ENCODE measurements at places on chromosomes 11 and 22. TPM values are rescaled to one million over a fixed set of nuclear protein-coding genes. Genes with fewer than 3 reads are reported as not detected.

GRCh38 chr22:22371031-22371541 is 126.5 kb downstream of the VPREB1 start:
- DNase-seq, result no peak
- H3K27ac ChIP-seq, result no peak overlapping the region
- H3K4me1 ChIP-seq, result no peaks in the 10 kb centered on the region
- H3K36me3 ChIP-seq, result no peaks in the 10 kb centered on the region

DNA sequence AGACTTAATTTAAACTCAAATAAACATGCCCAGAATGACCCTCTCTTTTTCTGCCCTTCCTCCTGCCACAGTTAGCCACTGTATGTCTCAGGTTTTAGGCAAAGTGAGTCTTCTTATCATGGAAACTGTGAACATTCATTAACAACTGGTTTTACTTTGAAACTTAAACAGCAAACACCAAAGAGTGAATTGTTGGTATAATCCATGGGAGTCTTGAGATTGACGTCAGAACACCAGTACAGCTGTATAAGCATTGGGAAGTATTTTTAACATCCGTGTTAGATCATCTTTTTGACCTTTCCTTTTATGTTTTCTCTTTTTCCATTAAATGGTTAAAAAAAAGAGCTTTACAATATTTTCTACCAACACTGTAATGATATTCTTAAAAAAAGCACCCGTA is 38.9 kb downstream of the ARHGEF12 start:
- H3K27me3 ChIP-seq, result no peaks in the 10 kb centered on the region
- no peak overlapping the region for H3K4me3 ChIP-seq
- H3K36me3 ChIP-seq, result no peaks in the 10 kb centered on the region
- H3K4me1 ChIP-seq, result peaks cover 5% of the 10 kb centered on the region
- H3K27ac ChIP-seq, result no peak overlapping the region
- DNase-seq, result no peak

DNA sequence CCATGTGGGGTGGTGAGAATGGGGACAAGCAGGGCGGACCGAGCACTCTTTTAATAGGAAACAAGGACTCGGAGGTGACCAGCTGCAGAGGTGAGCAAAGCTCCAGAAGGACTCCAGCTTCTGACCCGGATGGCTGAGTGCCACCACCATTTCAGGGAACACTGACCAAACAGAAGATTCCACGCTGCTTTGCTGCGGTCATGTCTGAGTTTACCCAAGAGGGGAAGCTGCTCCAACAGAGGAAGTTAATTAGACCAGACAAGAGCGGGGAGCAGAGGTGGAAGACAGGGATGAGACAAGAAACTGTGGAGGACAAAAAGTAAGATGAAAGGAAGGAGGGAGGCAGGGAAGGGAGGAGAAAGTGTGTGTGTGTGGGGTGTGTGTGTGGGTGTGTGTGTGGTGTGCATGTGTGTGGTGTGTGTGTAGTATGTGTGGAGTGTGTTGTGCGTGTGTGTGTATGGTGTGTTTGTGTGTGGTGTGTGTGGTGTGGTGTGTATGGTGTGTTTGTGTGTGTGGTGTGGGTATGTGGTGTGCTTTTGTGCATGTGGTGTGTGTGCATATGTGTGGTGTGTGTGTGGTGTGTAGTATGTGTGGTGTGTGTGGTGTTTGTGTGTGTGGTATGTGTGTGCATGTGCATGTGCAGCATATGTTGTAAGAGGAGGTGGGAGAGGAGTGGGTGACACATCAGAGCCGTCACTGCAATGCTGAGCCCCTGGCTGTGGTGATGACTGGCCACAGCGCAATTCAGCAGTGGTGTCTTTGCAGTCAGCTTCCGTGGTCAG is 82.2 kb upstream of the AKIP1 start:
- DNase-seq, result no peak
- H3K36me3 ChIP-seq, result no peaks in the 10 kb centered on the region
- no peak overlapping the region for H3K4me3 ChIP-seq
- no peak overlapping the region for H3K27ac ChIP-seq

DNA sequence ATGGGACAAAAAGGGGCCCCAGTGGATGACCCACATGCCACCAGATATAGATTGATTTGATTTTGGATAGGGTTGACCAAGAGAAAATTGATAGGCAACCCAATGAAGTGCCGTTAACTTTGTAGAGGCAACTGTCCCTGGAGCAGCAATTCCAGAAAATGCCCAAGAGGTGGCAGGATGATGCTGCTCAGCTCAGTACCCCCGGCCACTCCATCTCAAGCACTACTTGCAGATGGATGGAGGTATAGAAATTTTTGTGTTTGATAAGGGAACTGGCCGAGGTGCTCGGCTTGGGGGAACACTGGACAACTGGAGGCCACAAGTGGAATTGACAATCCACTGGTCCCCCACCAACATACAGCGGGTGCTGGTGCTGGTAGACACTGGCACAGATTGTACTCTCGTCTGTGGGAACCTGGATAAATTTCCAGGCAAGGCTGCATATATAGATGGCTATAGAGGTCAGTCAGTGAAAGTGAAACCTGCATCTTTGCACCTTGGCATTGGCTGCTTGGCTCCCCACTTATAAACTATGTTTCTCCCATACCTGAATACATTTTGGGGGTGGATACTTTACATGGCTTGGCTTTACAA is 86.3 kb downstream of the CCDC83 start:
- no peak overlapping the region for H3K27ac ChIP-seq
- no peak for DNase-seq
- H3K4me3 ChIP-seq, result no peak overlapping the region
- H3K36me3 ChIP-seq, result no peaks in the 10 kb centered on the region
- H3K4me1 ChIP-seq, result no peaks in the 10 kb centered on the region

GRCh38 chr11:84607975-84608836 is 1018.9 kb downstream of the DLG2 start:
- H3K4me1 ChIP-seq, result no peaks in the 10 kb centered on the region
- no peaks in the 10 kb centered on the region for H3K27me3 ChIP-seq
- no peak overlapping the region for H3K27ac ChIP-seq
- DNase-seq, result no peak
- no peaks in the 10 kb centered on the region for H3K36me3 ChIP-seq

DNA sequence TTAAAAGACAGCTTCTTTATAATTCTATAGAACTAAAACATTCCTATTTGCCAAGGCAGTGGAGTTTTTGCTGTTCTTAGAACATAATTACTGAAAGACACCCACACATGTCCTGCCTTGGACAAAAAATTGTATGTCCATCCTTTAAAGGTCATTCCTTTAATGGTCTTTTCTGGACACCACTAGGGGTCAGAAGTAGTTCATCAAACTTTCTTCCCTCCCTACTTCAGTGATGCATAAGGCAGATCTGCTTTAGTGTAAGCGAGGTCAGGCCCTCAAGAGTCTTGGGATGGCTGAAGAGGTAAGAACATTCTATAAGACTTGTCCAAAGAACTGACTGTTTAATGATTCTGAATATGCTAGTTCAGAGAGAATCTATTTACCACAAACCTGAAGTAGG is 4.3 kb upstream of the OR51V1 start:
- no peak overlapping the region for H3K4me3 ChIP-seq
- H3K27ac ChIP-seq, result no peak overlapping the region
- no peaks in the 10 kb centered on the region for H3K4me1 ChIP-seq
- no peaks in the 10 kb centered on the region for H3K27me3 ChIP-seq
- H3K36me3 ChIP-seq, result no peaks in the 10 kb centered on the region
- DNase-seq, result no peak

DNA sequence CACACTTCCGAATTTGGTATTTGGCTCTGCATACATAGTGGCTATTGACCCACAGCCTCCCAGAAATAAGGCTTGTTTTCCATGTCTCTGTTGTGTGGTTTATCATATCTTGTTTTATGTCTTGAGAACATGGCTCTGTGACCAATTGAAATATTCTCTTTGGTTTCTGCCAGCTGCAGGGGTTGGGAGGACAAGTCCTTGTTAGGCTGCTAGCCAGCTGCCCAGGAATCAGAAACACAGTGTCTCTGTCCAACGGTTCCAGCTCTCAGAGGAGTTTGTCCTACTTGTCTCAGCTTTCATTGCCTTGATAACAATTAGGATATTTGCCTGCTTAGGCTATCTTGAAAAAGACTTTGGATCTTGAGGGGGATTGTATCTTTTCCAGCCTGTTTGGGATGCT is 6.0 kb upstream of the SLC7A4 start:
- H3K27ac ChIP-seq, result no peak overlapping the region
- no peaks in the 10 kb centered on the region for H3K36me3 ChIP-seq
- no peak overlapping the region for H3K4me3 ChIP-seq
- no peak for DNase-seq

- no peak for DNase-seq
- no peaks in the 10 kb centered on the region for H3K4me1 ChIP-seq
Observed at GRCh38 chr11:72140661-72141060, 5.1 kb downstream of the FOLR3 start.

- DNase-seq, result no peak
- no peaks in the 10 kb centered on the region for H3K36me3 ChIP-seq
- H3K27ac ChIP-seq, result no peak overlapping the region
- H3K27me3 ChIP-seq, result no peaks in the 10 kb centered on the region
- no peaks in the 10 kb centered on the region for H3K4me1 ChIP-seq
Observed at GRCh38 chr11:33997584-33998251, 53.8 kb upstream of the CAPRIN1 start.

DNA sequence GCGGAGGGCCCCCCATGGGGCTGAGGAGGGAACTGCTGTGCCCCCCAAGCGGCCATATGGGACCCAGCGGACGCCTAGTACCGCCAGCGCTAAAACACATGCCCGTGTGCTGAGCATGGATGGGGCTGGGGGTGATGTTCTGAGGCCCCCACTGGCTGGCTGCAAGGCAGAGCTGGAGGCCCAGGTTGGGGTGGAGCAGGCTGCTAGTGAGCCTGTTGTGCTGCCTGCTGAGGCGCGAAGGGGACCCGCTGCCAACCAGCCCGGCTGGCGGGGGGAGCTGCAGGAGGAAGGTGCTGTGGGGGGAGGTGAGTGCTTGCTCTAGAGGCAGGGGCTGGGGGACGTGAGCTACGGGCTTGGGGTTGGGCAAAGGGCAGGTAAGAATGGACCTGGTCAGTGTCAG is 3.2 kb downstream of the PCNX3 start:
- no peaks in the 10 kb centered on the region for H3K4me1 ChIP-seq
- no peak overlapping the region for H3K4me3 ChIP-seq
- peaks cover 12% of the 10 kb centered on the region for H3K36me3 ChIP-seq
- DNase-seq, result no peak
- H3K27ac ChIP-seq, result no peak overlapping the region
- no peaks in the 10 kb centered on the region for H3K27me3 ChIP-seq

DNA sequence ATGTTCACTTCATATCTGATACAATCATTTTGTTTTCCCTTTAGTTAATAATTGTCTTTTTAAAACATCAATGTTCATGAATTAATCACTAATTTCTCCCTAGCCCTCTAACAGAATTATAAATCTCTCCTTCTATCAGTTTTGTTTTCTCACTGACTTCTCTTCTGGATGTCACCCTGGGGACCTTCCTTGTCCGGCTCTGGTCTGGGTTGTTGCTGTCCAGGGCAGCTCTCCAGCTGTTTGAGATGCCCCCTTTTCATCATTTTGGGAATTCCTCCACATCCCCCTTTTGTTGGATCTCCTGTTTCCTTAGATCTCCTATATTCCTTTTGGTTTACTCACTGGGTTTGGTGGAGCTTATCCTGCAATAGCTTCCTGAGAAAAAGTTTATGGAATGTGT is 35.6 kb upstream of the PSMA1 start:
- no peaks in the 10 kb centered on the region for H3K27me3 ChIP-seq
- H3K4me1 ChIP-seq, result no peaks in the 10 kb centered on the region
- no peak overlapping the region for H3K4me3 ChIP-seq
- no peak overlapping the region for H3K27ac ChIP-seq

- DNase-seq, result no peak
- H3K4me1 ChIP-seq, result peaks cover 16% of the 10 kb centered on the region
- peaks cover 22% of the 10 kb centered on the region for H3K36me3 ChIP-seq
- H3K4me3 ChIP-seq, result no peak overlapping the region
- no peak overlapping the region for H3K27ac ChIP-seq
- no peaks in the 10 kb centered on the region for H3K27me3 ChIP-seq
Observed at GRCh38 chr11:65537296-65537597, 12.4 kb downstream of the SCYL1 start.

DNA sequence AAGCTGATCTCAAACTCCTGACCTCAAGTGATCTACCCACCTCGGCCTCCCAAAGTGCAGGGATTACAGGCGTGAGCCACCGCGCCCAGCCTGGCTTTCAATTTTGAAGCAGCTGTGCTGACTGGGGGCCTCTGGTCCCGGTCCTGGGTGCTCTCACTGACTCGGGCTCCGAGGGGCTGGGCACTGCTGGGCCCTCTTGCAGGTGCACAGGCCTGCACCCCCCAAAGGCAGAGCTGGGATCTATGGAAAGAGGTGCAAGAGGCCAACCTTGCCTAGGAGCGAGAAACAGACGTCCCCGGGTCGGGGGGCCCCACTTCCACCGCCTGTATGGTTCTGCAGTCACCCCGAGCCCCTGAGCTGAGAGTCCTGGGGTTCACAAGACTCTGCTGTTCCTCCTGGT is 33.2 kb downstream of the KIAA0930 start:
- no peaks in the 10 kb centered on the region for H3K27me3 ChIP-seq
- H3K27ac ChIP-seq, result no peak overlapping the region
- no peak for DNase-seq
- H3K4me3 ChIP-seq, result no peak overlapping the region
- no peaks in the 10 kb centered on the region for H3K4me1 ChIP-seq
- peaks cover 7% of the 10 kb centered on the region for H3K36me3 ChIP-seq

DNA sequence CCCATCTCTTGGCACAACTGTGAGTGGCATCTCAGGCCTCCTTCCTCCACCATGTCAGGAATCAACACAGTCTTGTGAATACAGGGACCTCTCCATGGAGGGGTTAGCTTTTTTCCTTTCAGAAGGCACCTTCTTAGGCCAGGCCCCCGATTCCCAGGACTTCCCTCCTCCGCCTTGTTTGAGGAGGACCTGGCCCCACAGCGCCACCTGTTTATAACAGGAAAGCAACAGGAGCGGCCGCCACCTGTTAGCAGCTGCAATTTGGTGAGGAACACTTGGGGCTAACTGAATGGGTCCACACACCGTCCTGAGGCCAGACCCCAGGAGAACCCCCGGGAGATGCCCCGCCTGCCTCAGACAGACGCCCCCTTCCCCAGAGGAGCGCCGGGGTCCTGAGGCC is 3.8 kb upstream of the PKP3 start:
- no peak overlapping the region for H3K4me3 ChIP-seq
- H3K36me3 ChIP-seq, result no peaks in the 10 kb centered on the region
- no peaks in the 10 kb centered on the region for H3K4me1 ChIP-seq

DNA sequence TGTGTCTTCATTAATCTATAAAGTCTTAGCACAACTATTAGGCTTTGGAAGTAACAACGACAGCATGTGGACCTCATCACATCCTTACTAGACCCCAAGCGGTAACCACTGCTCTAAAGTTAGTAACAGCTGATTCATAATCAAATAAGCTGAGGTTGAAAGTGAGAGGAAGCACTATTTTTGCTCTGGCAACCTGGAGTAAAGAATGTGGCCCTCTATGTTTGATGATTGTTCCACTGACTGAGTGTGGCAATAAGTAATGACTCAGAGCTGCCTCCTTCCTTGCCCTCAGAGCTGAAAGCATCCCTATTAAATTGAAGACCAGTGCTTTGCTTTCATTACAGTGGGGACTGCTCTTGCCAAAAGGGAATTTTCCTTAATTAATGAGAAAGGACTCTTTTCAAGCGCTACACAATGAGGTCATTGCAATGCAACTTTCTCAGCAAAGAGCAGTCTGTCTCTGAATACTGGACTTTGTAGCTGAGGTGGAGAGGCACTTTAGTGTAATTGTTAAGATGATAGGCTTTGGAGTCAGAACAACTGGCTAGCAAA is 906.1 kb upstream of the RAG2 start:
- peaks cover 2% of the 10 kb centered on the region for H3K4me1 ChIP-seq
- H3K36me3 ChIP-seq, result no peaks in the 10 kb centered on the region
- H3K27ac ChIP-seq, result no peak overlapping the region
- H3K4me3 ChIP-seq, result no peak overlapping the region
- no peak for DNase-seq

CDHR5 gene
- 7.0 TPM for total RNA-seq

KCNK4 gene
- not detected for total RNA-seq

LDHAL6A gene
- total RNA-seq, result not detected

CYB5R2 gene
- 8.7 TPM for total RNA-seq

HBG2 gene
- total RNA-seq, result not detected

GRM5 gene
- 0.63 TPM for total RNA-seq

TSSK2 gene
- total RNA-seq, result not detected

PTPRCAP gene
- total RNA-seq, result 20.3 TPM
